Temporal lobe (tissue), 4 donors: ENCODE measurements at places on chromosomes 3 and 15. TPM values are rescaled to one million over a fixed set of nuclear protein-coding genes. Genes with fewer than 3 reads are reported as not detected.

The LRTM1 gene
- total RNA-seq = not detected

The PYGO1 gene
- total RNA-seq = 42.5 TPM

The CCR8 gene
- total RNA-seq = not detected

The ZNF639 gene
- 79.4 TPM for total RNA-seq

The ANKRD34C gene
- total RNA-seq = under 0.01 TPM
